ENCODE measurements at places on chromosomes 4 and X. TPM values are rescaled to one million over a fixed set of nuclear protein-coding genes. Genes with fewer than 3 reads are reported as not detected.

Gene PUDP
- 5.9 TPM for total RNA-seq

Gene CSAG3
- total RNA-seq: not detected

Gene SASH3
- total RNA-seq: not detected

Gene MAGEB5
- total RNA-seq: not detected

Gene MAGEB18
- not detected for total RNA-seq
